ENCODE measurements at places on chromosomes 4 and X.

DNA sequence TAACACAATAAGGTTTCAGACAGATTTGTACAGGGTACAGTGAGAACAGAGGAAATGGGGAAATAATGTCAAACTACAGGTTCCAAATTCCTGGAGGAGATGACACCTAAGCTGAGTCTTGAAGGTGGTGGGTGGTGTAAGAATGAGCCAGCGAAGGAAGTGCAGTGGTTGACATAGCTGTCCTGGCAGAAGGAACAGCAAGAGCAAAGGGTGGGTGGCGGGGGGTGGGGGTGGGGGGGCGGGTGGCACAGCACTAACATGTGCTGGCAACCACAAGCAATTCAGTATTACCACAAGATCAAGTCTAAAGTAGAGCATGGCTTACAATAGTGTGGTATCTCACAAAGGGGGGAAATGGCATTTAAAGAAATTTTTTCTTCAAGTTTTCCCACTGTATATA is 13.1 kb upstream of the G3BP2 start:
- DNase-seq: no peak

- no peak for DNase-seq
Observed at GRCh38 chr4:179110356-179110755, 1668.1 kb upstream of the AGA start.

- no peak for DNase-seq
Observed at GRCh38 chr4:8778760-8779159, 92.9 kb downstream of the HMX1 start.

DNA sequence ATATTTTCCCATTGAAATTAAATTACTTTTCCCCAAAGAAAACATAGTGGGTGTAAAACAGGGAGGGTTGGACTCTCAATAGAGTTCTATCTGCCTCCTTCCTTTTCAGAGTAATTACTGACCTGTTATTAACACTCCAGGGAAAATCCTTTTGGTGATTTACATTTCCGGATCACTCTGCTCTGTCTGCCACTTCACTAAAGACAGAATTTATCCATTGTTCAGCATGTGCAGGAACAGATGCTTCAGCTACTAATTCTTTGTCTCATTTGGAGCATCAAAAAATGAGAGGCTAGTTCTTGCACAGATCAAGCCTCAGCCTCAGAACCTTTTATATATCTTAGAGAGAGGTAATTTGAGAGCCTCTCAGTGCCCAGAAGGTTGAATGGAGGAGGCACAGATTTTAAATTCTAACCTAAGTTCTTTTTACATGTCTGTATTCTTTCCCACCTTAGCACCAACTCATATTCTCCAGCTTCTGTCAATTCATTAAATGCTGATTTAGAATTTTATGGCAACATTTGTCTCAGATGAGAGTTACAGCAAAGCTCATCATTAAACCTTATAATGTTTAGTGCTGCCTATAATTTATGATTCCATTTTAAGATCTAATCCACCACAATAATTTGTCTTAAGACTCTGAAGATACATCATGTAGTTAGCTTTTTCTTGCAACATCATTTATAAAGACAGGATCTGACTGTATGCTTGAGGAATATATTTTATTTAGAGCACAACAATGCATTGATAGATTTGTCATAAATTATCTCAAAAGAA is 1494.4 kb downstream of the STIM2 start:
- peak; percentile 15 for DNase-seq

DNA sequence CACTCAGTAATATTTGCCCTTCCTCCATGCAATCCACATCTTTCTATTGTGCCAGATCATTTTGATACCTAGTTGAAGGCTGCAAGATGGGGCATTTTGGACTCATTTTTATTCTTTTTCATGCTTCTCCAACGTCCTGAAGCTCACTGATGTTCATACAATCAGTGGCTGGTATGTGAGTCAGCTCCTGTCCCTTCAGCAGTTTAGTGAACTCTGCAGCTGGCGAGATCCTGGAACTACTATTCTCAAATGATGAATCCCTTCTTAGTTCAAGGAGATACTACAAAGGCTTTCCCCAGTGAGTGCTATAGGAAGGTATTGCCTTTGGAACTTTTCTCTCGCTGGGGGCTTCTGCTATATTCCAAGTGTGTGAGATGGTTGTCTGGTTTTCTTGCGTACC is 9.6 kb upstream of the CCDC149 start:
- DNase-seq: no peak

GRCh38 chrX:5163663-5164062 is 1065.0 kb downstream of the NLGN4X start:
- DNase-seq: no peak

- no peak for DNase-seq
Observed at GRCh38 chrX:47221756-47222155, 3.3 kb downstream of the CDK16 start.

GRCh38 chr4:101127176-101127790 is 220.0 kb downstream of the PPP3CA start:
- no peak for DNase-seq

DNA sequence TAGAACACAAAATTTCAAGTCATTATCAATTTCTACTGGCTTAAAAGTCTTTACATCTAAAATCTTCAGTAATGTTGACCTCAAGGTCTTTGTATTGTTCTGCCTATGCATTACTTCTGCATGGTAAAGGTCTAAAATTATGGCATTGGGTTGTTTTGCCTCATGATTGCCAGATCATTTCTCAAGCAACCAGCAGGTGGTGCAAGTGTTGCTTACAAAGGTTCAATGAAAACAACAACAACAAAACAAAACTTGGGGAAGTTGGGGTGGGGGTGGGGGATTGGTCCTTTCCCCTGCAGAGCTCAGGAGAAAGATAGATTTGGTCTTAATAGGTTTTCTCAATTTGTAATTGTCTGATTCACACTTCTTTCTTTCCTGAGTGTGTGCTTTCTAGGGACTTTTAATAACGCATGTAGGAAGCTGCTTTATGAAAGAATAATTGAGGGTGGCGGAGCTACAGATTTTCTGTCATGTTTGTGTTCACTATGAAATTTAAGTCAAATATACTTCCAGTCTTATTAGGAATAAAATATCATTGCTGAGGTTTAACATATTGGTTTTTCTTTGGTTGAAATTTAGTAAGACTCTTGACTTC is 145.1 kb downstream of the COL4A5 start:
- DNase-seq: peak; percentile 2

GRCh38 chr4:17812801-17813200 is 2.0 kb downstream of the NCAPG start:
- no peak for DNase-seq

DNA sequence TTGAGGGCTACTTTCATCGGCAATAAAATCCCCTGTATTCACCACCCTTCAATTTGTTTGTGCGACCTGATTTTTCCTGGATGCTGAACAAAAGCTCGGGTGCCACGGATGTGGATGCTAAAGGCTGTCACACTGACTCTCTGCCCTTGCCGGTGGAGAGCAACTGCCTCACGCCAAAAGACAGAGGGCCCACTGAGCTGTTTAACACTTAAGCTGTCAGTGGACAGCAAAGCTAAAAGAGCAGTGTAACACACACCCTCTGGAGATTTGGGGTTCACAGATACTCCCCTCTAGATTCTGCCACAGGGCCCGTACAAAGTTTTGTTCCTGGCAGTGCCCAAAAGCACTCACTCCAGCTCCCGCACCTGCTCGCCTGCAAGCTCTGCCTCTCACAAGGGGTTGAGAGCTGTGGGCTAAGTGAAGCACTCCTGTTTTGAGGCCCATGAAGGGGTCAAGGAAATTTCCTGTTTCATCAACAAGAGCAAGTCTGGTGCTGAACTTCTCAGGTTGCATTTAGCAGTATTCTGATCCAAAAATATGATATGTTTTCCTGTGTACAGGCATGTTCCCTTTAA is 1571.9 kb downstream of the ADGRL3 start:
- DNase-seq: peak; percentile 60

GRCh38 chr4:156437666-156438065 is 484.0 kb upstream of the CTSO start:
- DNase-seq: no peak

- no peak for DNase-seq
Observed at GRCh38 chr4:182187674-182188073, 55.5 kb upstream of the TENM3 start.

GRCh38 chr4:129994715-129995114 is 898.8 kb downstream of the C4orf33 start:
- no peak for DNase-seq

DNA sequence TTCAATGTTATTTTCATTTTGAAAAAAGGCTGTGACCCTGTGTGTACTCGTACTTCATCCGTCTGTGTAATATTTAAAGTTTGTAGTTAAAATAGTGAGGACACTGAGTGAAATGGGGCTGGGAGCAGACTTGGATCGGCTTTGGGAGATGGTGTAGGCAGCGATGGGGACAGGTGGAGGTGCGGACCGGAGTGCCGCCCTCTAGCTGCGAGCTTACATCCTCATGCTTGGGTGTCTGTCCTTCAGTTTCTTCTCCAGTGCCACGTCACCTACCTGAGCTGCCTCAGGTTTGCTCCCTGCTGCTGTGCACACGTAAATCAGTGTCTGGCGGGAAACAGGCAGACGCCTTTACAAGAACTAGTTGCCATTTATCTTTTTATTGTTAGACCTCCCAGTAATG is 146.1 kb downstream of the GPR143 start:
- no peak for DNase-seq

DNA sequence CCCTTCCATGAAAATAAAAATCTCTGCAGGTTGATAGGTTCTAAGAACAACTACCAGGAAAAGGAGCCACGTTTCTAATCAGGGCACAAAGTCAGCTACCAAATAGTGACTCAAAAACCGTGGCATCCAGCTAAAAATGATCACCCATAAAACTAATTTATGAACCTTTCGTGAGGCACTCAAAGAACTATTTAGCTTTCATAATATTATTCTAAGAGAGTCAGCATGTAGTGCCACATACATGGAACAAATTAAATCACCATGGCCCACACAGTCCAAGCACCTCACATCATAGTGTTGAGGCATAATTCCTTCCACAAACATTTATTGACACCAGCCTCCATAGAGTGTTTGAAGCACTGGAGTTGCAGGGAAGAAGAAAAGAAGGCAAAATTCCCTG is 252.0 kb upstream of the PPARGC1A start:
- no peak for DNase-seq

DNA sequence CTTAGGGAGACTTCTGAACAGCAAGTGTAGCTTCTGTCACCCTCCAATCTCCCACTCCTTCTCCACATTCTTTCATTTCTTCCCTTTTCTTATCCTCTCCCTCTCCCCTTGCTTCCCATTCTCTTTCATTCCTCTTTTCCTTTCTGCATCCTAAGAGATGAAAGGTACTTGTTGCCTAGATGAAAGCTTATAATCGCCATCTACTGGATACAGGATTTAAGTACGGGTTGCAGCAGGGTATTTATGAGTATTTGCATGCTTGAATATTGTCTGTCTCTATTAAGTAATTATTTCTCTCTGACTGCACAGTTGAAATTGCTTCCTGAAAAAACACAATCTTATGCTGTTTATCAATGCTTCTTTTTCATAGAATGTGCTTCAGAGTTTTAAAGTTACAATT is 174.0 kb upstream of the TENT5D start:
- DNase-seq: no peak

DNA sequence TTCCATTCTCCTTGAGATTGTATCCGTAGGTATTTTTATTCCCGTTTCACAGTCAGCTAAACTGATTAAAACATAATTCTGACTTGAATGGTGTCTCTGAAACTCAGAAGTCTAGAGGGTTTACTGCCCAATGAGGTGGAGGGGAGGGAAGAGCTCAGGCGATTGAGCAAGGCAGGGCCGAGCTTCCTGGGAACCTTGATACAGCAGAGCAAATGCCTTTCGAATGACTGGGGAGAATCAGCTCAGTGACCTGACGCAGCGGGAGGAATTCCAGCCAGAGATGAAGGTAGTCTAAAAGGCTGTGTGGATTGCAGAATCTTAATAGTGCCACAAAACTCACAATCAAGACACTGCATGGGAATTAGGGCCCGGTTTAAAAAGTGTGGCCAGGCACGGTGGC is 233.6 kb downstream of the EVC2 start:
- DNase-seq: no peak

- no peak for DNase-seq
Observed at GRCh38 chr4:33940281-33940680, 2304.0 kb downstream of the ARAP2 start.

DNA sequence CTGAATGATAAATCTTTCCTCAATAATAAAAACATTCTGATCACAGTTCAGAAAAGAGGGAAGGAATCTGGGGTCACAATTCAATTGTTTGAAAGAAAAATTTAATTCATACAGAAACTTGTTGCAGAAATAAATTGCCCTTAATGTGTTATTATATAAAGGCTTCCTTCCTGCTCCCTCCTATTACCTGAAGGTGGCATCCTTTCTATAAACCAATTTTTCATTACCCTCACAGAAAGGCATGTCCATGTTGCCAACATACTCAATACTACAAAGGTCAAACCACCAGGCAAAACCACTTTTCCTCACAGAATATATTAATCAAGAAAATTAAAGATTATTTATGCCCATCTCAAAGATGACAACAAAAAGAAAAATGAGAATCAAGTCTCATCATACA is 194.3 kb upstream of the CT83 start:
- DNase-seq: no peak

DNA sequence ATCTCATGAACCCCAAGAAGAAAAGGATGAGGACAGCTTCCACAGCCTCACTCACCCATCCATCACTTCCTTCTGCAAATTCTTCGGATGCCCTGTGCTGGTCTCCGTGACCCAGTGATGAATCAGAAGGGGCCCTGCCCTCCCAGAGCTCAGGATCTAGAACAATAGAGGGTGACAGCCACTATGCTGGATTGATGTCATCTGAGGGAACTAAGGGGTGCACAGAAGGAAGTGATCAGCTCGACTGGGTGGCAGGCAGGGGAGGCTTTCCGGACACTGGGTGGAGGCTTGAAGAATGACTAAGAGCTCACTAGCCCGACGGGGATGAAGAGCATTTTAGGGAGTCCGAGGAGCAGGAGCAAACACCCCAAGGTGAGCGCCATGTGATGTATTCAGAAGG is 1.4 kb upstream of the ZNF185 start:
- no peak for DNase-seq

GRCh38 chr4:76896614-76897535 is 1.1 kb downstream of the SOWAHB start:
- DNase-seq: peak; percentile 87

- peak; percentile 17 for DNase-seq
Observed at GRCh38 chr4:184100297-184100885, 117.3 kb downstream of the ENPP6 start.

DNA sequence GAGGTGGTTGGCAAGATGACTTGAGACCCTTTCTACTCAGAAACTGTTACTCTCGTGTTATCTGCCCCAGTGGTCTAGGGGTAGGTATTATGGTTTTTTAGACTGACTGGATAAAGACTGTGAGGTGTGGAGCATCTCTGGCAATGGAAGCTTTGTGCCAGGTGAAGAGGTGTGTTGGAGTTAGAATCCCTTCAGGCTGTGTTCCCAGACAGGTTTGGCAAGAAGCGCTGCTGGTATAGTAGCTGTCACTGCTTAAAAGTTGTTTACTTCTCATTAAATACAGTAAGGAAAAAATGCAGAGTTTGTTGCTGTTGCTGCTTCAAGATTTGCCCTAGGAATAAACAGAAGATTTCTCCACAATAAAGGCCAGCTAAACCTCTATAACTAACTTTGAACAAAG is 35.3 kb downstream of the AREG start:
- no peak for DNase-seq

- no peak for DNase-seq
Observed at GRCh38 chr4:137545461-137545861, 13.2 kb upstream of the PCDH18 start.

All from retina (tissue), 1 donor.